Posterior vena cava (tissue), 2 donors: ENCODE measurements at places on chromosomes 2 and 18. TPM values are rescaled to one million over a fixed set of nuclear protein-coding genes. Genes with fewer than 3 reads are reported as not detected.

- no peak for DNase-seq
Measured at GRCh38 chr2:41420219-41420618, 627.6 kb upstream of the PKDCC start.

DNA sequence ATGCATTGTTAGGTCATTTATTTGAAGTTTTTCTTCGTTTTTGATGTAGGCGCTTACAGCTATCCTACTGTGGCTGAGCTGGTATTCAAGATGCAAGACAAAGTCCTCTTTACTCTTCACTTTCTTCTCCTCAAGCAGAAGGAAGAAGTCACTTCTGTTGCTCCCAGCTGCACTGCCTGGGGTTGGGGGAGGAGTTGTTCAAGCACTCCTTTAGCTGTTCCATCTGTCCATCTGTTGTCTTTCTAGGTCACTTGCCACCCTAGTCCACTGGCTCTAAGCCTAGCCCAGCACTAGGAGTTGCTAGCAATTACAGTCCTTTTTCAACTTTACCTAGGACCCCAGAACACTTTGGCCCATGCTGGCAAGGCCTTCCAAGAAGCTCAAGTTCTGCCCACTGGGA is 200.6 kb upstream of the RBMS1 start:
- no peak for DNase-seq

- no peak for DNase-seq
Measured at GRCh38 chr18:24212939-24213338, 74.1 kb downstream of the CABYR start.

- DNase-seq, result no peak
Measured at GRCh38 chr18:9865764-9866490, 19.8 kb upstream of the TXNDC2 start.

GRCh38 chr18:6145645-6146306 is 250.5 kb upstream of the TMEM200C start:
- no peak for DNase-seq

- DNase-seq, result no peak
Measured at GRCh38 chr2:85011098-85011497, 40.1 kb downstream of the KCMF1 start.

- DNase-seq, result no peak
Measured at GRCh38 chr2:196725218-196725617, 74.3 kb downstream of the GTF3C3 start.

DNA sequence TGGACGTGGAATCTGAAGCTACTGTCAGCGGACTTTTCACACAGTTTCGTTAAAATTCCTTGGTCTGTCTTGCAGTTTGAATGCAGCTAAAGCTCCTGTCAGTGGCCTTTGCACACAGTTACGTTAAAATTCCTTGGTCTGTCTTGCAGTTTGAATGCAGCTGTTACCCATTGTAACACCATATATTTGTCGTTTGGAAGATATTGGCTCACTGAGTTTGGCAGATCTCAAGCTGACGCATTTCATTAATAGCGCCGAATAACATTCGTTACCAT is 1.0 kb downstream of the LIMS1 start:
- DNase-seq, result no peak

DNA sequence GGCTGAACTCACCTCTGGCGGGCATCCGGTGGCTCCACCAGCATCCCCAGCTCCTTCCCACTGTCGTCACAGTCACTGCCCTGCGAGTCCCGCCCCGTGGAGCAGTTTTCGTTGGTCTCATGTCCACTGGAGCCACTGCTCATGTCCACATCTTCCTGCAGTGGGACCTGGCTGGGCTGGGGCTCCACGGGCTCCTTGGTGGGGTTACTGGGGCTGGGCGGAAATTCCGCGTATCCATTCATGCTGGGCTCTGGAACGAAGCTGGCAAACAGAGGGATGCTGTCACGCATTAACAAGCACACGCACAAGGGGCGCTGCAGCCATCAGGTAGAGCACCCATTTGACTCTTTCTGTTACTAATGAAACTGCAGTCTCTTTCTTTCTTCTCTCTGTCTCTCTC is 10.7 kb downstream of the PER2 start:
- DNase-seq, result peak; percentile 66

DNA sequence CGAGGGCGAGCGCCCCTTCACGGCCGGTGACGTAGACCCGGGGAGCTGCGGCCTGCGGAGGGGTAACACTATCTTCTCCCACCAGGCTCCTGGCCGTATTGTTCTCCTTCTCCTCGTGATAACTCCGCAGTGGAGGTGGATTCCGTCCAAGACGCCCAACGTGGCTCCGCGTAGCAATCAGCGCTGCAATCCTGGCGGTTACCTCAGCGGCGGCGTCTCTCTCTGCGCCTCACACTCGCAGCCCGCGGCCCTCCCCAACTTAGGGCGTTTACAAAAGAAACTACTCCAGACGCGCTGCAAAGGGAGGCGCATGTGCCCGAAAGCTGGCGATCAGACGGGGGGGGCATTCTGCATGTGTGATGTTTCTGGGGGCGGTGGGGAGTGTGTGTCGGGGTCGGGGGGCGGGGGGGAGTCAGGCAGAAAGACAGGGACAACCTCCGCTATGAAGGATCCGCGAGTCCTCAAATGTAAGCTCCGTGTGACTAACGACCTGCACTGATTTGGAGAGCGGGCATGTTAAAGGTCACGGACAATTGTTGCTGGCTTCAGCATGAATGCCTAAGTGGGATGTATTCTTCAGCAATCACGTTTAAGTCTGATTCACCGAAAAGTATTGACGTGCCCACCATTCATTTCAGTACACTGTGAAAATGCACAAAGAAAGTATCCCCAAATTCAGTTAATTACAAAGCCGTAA is 1.3 kb upstream of the ZNF516 start:
- DNase-seq, result peak; percentile 94

DNA sequence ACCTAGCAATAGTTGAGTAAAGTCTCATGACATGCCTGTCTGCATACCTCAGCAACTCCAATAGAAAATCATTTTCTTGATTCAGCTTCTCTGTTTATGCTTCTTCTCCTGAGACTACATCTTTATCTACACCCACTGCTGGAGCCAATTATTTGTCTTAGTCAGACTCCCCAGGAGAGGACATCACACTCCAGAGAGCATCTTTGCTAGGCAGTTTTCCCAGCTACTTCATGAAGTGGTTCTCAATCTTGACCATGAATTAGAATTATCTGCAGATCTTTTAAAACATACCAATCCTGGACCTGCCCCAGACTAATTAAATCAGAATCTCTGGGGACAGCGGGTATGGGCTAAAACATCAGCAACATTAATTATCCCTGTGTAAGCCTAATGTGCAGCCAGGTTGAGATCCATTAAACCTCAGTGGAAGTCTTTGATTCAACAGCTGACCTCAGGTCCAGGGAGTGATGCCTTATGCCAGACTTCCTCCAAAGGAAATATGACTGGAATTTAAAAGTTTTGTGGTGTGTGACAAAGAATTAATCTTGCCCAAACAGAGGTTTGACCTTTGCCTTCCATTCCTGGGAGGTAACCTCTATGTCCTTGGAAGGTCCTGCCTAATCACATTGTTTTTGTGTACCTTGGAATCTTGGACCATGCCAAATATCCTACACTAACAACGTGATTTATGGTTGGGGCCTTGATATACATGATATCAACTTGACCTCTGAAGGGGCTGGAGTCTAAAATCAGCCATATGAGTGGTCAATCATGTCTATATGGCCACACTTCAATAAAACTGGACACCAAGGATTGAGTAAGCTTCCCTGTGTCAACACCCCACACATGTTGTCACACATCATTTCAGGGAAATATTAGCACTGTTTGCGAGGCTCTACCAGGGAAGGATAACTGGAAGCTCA is 99.3 kb upstream of the DNAJC10 start:
- no peak for DNase-seq

- DNase-seq, result no peak
Measured at GRCh38 chr2:148306027-148306426, 285.1 kb downstream of the MBD5 start.

GRCh38 chr2:23449413-23449812 is 64.4 kb downstream of the KLHL29 start:
- no peak for DNase-seq

- no peak for DNase-seq
Measured at GRCh38 chr2:74304332-74305148, 38.7 kb downstream of the SLC4A5 start.

DNA sequence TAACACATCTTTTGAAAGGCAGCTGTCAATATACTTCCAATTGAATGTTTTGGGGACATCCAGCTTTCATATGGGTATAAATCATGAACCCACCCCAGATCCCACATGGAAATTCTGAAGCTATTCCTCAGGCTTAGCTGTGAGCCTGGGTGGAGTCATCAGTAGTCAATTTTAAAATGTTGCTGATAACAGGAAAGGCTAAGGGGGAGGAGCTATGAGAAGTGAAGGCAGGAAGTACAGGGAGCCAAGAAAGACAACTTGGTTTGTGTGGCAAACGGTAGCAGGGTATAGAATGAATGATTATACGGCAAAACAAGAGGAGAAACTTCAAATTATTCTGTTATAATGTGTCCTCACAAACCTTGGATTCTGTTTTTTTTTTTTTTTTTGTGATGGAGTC is 108.6 kb downstream of the QPCT start:
- no peak for DNase-seq

GRCh38 chr2:190088917-190089316 is 26.4 kb upstream of the MSTN start:
- DNase-seq, result no peak

DNA sequence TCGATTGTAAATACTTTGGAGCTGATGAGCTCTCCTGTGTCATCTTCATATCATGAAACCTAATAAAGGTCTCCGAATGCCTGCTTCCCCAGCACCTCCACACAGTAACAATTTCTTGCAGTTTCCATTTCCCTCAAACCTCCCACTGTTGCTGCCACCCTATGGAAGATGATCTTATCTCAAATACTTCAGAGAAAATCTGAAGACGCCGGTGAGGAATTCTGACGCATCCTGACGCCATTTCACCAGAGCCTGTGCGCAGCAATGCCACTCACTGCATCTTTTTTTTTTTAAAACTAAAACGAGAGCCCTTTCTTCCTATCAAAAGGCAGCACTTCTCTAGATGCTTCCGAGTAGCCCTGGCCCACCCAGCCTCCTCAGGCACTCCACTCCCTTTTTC is 31.9 kb upstream of the GNAL start:
- DNase-seq, result no peak

GRCh38 chr18:70693246-70693645 is 404.4 kb downstream of the SOCS6 start:
- no peak for DNase-seq

DNA sequence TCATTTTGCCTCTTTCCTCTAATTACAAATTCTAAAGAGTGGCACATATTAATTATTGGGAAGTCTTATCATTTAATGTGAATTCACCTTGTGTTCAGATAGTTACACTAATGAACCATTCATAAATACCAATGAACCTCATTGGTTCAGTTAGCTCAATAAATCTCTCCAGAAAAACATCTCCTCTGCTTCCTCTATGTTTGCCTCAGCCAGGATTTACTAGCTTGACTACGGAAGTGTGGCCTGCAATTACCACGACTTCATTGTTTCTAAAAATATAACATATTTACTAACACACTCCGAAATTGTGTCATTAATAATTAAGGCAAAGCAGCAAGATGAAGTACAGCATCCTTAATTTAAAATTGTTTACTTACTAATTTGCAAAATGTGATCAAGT is 103.3 kb downstream of the PLA2R1 start:
- no peak for DNase-seq

DNA sequence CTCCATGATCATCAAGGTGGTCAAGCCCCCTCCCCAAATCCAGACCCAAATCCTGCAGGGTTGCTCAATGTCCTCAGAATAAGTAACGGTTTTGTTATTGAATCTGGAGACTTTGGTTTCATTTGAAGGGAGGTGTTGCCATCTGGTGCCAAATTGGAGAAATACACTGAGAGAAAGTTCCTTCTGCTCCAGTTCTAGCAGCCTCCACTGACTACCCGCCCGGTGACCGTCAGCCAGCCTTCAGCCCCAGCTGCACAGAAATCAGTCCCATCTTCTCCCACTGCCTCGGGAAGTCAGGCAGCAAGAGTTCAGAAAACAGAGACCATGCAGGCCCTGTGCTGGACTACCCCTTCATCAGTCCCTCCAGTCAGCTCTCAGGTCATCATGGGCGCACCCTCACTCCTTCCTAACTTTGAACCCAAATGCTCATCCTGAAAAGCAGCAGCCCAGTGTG is 38.7 kb downstream of the PKDCC start:
- DNase-seq, result no peak

DNA sequence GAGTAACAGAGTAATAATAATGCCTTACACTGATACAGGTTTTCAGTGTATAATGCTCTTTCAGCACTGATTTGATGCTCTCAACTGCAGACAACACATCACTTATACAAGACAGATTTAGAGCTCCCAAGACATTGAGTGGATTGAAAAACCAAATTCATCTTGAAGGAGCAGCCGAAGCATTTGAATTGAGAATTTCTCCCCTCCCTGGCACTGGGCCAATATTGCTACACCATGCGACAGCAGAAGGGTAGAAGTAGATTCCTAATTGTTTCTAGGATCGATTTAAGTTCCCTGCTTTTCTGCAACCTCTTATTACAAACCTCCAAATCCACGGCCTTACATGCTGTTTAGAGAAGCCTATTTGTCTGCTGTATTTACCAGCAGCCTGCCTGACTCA is 15.5 kb downstream of the CENPA start:
- DNase-seq, result no peak

- no peak for DNase-seq
Measured at GRCh38 chr2:38274286-38275276, 102.5 kb downstream of the ATL2 start.

DNA sequence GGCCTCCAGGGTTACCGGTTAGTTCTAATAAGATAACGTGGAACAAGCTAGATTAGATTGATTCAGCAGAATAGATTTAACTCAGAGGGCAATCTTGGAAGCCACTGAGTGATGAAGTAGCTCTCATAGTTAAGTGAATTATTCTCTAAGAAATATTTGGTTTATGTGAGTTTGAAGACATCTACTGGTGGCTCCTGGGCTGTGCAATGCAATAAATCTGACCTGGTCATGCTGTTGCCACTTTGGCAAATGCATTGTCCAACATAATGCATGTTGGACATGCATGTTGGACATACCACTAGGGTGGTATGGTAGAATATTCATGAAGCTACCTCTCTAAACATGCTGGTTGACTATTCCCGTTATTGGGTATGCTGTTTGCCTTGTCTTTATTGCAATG is 493.7 kb upstream of the VRK2 start:
- DNase-seq, result no peak

DNA sequence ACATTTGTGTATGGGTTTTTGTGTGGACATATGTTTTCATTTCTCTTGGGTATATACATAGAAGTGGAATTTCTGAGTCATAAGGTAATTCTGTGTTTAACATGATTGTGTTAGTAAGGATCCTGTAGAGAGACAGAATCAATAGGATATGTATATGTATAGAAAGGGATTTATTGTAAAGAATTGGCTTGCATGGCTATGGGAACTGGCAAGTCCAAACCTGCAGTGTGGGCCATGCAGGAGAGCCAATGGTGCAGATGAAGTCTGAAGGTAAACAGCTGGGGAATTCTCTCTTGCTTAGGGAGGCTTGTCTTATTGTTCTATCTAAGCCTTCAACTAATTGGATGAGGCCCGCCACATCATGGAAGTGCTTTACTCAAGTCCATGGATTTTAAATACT is 39.2 kb upstream of the IL1R2 start:
- DNase-seq, result no peak

Gene ADD2
- 5.2 TPM for total RNA-seq

Gene EMILIN2
- total RNA-seq, result 32.4 TPM

Gene DOK1
- total RNA-seq, result 12.2 TPM

Gene LRRTM4
- total RNA-seq, result 0.81 TPM

Gene PID1
- 42.4 TPM for total RNA-seq

Gene CDH2
- total RNA-seq, result 6.0 TPM

Gene GPR35
- total RNA-seq, result 1.2 TPM

Gene FSHR
- total RNA-seq, result not detected

Gene SLC30A3
- 1.4 TPM for total RNA-seq

Gene NEU2
- not detected for total RNA-seq

Gene INSIG2
- 22.2 TPM for total RNA-seq
